ENCODE measurements at places on chromosomes 1 and 21.

DNA sequence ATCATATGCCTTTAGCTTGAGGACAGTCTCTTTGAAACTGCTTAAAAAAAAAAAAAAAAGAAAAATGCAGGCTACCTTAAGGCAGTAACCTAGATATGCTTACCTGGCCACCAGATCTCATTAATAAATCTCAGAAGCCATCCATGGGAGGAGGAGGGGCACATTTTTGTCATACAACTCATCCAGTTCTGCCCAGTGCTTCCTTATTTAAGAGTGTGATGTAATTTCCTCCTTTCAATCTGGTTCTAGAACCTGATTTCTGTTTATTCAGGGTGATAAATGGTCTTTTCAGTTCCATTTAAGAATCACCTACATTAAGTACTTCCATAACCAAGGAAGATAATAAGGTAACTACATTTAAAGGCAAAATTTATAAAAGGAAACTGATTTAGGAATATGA is 6.1 kb downstream of the ERRFI1 start:
- peak; percentile 48 for DNase-seq

- DNase-seq, result no peak
Measured at GRCh38 chr1:223713546-223714420, 1.4 kb downstream of the CAPN2 start.

DNA sequence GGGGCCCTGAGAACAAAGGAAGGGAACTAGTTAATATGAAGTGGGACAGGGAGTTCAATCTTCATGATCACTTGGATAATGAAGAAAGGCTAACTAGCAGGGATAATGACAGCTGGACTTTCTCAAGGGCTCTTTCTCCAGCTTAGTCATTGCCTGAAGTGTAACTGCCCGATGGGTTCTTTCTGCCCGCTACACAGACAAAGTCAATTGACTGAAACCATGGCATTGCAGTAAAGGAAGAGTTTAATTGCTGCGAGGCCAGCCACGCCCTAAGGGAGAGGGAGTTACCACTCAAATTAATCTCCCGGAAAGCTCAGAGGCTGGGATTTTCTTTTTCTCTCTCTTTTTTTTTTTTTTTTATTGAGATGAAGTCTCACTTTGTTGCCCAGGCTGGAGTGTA is 16.6 kb upstream of the SLC2A5 start:
- DNase-seq, result no peak

DNA sequence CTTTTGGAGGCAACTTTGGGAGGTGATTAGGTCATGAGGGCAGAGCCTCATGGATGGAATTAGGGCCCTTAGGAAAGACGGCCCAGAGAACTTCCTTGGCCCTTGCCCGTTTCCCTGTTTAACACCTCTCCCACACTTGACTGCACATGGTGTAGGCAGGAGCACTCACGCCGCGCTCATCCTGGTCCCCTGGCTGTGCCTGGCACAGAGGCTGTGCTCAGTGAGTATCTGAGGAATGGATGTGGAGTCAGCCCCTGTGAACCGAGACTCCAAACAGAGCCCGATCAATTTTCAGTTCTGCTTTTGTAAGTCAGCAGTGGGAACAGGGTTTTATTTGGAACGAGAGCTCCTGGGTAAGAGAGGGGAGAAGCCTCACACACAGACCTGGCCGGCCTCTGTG is 29.8 kb upstream of the ETV3 start:
- DNase-seq, result no peak

DNA sequence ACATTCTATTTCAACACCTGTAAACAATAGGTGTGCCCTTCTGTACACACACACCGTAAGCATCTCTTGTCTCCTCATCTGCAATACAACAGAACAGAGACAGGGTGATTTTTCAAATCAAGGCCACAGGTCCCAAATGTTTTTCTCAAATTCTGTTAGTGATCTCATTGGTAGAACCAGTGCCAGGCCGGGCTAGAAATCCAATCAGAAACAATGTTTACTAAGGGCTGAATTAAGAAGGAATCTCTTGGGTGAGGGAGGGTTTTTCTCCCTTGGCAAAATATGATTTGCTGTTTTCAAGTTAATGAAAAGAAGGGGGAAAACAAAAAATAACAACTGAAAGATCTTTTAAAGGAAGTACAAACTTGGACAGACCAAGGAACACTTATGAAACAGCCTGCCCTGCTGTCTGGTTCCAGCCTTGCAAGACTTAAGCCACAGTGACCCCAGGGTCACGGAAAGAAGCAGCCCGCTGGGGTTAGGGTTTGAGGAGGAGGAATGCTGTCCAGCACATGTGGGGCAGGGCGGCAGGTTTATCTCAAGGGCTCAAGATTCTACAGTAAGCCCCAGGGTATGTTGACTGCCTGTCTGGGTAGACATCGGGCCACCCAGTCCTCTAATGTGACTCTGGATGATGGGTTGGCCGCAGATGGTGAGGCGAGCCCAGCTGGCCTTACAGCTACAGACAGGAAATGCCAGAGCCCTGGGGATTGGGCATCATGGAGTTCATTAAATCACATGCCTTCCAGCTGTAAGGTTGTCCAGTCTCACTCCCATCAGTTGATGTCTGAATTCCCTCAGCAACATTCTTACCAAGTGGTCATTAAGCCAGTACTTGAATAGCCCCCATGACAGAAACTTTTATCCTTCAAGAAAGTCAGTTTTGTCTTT is 73.3 kb upstream of the SLC44A3 start:
- no peak for DNase-seq

DNA sequence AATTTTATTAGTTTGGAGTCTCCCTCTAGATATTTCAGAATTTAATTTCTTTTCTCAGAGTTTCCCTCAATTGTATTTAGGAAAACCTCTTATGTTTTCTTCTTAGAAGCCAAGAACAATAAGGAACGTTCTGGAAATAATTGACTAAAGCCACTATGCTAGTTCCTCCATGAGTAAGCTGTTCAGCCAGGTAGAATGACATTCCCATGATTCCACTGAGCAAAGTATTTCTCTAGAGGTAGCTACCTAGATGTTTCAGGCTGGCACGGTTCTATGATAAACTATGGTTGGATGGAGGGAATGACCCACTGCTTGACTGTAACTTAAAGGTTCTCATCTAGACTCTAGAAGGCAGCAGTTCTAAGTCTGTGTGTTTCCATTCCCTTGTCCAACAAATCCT is 62.4 kb downstream of the CLDN17 start:
- DNase-seq, result no peak

DNA sequence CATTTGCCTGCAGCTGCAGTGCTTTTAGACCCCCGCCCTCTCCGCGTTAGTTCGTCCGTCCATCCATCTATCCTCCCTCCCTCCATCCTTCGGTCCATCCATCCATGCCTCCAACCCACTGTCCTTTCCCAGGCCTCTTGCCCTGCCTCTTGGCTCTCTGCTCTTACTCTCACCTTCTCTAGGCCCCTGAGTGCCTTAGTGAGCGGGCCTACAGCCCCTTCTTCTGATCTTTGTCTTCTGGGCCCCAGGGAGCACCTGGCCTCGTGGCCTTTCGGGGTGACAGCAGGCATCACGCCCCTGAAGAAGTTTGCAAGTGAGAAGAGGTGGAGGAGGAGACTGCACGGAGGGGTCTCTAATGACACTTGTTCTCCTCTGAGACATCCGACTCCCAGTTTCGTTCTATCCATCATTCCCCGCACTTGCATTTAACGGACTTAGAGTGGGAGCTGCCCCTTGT is 842 bp downstream of the ATXN7L2 start:
- peak; percentile 14 for DNase-seq

DNA sequence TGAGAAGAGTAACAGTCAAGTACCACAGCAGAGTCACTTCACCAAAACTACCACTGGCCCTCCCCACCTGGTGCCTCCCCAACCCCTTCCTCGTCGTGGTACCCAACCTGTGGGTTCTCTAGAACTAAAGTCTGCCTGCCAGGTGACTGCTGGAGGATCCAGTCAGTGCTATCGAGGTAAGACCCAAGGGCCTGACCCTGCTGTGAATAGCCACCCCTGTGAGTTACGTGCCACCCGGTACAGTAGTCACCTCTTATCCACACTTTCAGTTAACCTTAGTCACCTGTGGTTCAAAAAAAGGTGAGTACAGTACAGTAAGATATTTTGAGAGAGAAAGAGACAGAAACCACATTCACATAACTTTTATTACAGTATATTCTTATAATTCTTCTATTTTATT is 16.5 kb downstream of the TTF2 start:
- no peak for DNase-seq

GRCh38 chr1:998745-998994 is 1.2 kb downstream of the HES4 start:
- no peak for DNase-seq

GRCh38 chr1:197965132-197965840 is 48.1 kb downstream of the LHX9 start:
- DNase-seq, result no peak

- no peak for DNase-seq
Measured at GRCh38 chr1:178004926-178005391, 35.1 kb upstream of the SEC16B start.
